SW 1271 (cell line): ENCODE measurements at places on chromosomes 6 and 20.

DNA sequence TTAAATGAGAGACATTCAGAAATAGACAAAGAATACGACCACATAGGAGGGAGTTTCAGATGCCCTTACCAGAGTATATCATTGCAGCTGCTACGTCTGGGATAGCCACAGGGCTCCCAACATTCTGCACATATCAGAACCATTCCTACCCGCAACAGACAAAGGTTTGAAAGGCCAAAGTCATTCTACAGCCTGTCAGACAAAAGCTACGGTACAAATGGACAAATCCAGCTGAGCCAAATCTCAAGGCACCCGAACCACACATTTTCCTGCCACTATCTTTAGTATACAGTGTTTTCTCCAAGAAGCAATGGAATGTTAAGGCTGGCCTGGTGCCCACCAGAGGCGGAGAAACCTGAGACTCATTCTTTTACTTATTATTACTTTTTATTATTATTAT, 30.5 kb upstream of the LYRM2 start:
- no peak for DNase-seq

DNA sequence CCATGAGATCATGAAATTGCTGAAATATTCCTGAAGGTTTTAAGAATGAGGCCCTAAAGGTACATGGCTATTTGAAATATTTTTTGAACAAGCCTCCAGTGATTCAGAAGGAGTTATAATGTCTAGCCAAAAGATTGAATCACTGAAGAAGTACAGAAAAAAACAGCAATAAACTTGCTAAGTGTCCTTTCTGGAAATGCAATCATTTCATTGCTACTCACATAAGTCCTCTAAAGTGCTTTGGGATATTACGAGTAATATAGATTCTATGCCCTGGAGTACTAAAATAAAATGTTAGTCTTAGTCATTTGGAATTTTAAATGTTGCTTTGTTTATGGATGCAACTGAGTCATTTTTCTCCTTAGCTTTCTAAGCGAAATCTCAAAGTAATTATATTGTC, 32.7 kb downstream of the CENPW start:
- DNase-seq, result no peak

DNA sequence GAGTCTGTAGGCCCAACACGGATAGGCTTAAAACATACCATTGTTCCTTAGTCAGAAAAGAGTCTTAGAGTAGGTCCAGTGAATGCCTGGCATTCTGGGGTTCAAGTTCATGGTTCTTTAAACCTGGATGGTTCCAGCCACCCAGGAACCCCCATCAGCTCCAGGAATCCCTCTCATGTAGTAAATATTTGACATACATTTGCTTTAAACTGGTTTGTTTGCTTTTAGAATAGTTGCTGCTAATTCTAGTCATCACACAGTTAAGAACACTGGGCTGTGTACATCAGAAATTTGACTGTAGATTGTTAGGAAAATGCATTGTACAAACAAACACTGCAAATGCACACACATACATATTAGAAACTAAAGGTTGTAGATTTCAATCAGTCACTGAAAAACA, 30.6 kb upstream of the PBOV1 start:
- DNase-seq, result no peak

DNA sequence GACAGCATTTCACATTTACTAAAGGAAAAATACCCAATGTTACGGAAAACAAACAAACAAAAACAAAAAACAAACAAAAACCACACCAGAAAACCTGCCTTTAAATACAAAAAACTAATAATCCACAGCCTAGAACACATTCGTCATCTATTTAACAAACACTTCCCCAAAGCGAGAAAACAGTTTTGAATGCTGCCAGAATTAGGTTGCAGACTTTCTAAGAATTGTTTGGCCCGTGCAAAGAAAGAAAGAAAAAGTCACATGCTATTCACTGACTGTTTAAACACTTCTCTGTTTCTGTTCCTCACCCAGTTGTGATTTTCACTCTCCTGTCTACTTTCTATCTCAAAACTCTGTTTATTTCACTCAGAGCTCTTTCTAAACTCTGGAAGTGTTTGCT, 52.5 kb downstream of the BCAS1 start:
- DNase-seq, result no peak

DNA sequence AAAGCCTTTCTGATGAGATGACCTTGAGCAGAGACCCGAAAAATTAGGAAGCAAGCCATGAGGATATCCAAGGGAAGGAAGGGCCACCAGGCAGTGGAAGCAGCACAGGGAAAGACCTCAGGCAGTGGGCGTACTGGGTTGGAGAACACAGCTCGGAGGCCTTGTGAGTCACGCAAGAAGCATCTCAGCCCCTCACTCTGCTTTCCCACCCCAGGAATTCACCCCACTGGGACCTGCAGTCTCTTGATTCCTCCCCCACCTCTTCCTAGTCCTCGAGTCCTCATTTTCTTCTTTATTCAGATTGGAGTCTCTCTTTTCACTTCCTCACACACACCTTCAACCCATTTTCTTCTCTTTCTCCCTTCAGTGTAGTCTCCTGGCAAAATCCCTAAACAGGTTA, 27.0 kb downstream of the RPRD1B start:
- DNase-seq, result no peak

- DNase-seq, result no peak
These were observed 172.0 kb downstream of the TBC1D7 start for GRCh38 chr6:13156381-13156780.

DNA sequence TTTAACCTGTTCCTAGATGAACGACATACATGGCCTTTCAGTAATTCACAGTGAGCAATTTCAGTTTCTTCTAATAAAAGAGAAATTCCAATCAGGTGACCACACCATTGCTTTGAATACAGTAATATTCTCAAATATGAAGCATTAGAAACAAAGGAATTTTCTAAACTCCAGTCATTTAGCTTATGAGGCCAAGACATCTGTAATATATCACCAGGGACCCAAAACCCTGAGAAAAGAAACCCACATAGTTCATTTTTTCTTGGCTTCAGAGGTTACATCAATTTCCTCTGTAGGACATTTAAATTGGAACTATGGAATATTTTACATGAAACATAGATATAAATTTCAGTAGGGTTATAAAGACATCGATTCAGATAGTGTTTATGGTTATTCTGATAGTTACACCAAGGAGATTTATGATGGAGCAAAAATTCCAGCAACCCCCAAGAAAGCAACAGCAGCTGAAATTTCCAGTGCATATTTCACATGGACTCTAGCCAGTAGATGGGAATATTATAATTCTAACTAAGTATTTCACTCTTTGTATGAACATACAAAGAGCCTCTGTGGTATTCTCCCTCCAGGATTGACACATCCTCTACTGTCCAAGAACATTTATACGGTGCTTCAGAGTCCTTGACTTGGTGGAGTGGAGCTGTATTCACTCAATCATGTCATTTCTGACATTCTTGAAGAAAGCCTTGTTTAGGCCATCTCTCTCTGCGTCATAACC, 82.9 kb downstream of the ADGRG6 start:
- DNase-seq, result no peak

GRCh38 chr6:48743738-48744137, 632.7 kb upstream of the PTCHD4 start:
- no peak for DNase-seq

DNA sequence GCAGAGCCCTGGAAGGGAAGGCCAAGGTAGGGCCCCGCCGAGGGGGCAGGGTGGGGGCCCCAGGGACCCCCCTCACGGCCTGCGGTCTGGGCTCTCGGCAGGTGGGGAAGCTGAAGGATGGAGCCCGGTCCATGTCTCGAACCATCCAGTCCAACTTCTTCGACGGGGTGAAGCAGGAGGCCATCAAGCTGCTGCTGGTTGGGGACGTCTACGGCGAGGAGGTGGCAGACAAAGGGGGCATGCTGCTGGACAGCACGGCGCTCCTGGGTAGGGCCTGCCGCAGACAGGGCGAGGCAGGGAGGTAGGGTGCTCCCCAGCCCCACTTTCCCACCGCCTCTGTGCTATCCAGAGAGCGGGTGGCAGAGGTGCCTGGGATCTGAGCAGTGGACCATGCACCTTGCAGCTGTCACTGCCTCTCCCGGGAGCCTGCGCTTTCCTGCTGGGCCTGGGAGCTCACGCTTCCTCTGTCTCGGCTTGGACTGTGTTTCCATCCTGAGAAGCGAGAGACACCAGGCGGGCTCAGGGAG, 83.1 kb downstream of the SYNJ2 start:
- no peak for DNase-seq

DNA sequence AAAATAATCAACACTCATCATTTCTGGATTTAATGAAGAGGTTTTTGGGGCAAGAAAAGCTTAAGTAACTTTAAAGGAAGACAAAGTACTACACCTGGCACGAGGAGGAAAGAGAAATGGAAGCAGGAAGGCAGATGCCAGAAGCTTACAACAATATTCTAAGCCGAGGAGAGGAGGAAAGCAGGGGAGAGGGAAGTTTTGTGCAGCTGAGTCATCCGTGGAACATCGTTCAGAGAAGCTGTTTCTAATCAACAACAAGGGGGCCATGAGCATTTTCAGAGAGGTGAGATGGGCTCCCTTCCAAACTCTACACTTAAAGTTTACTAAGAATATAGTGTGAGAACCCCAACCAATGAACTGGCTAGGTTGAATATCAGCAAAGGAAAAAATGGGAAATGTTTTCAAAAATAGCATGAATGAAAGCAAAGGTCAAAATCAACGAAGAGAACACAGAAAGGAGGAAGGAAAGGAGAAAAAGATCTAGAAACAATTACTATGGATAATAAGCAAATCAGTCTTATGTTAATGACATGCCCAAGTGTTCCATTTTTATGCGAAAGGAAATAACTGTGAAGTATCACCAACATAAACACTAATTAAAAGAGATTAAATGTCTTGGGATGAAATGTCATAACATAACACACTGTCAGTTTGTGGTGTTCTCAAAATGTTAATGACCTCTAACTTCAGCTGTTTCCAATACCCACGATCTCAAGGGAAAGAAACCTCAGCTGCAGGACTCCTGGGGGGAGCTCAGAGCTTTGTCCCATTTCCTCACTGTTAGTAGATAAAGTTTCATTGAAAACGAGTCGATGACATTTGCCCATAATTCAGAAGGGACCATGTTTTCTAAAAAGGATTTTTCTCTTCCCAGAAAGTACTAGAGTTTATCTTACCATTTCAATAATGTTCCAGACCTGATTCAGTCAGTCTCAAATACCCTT, 203.4 kb upstream of the STXBP5 start:
- DNase-seq, result no peak

GRCh38 chr6:154057098-154057497, 18.1 kb downstream of the OPRM1 start:
- DNase-seq, result no peak
